ENCODE measurements at places on chromosomes 7 and 10.

GRCh38 chr10:89683883-89684282 is 17.5 kb upstream of the KIF20B start:
- no peak for DNase-seq

DNA sequence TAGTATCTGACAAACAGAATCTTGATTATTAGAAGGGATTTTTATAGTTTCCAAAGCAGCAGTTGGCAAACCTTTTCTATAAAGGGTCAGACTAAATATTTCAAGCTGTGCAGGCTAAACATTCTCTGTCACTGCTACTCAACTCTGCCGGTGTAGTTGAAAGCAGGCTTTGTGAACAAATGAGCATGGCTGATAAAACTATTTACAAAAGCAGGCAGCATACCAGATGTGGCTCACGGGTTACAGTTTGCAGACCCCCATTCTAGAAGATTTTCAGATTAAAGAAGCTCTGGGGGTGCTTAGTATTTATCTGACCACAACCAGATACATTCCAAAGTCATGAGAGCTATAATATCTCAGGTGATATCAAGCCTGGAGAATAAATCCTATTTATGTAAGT is 1017.5 kb downstream of the SORCS1 start:
- DNase-seq: no peak

DNA sequence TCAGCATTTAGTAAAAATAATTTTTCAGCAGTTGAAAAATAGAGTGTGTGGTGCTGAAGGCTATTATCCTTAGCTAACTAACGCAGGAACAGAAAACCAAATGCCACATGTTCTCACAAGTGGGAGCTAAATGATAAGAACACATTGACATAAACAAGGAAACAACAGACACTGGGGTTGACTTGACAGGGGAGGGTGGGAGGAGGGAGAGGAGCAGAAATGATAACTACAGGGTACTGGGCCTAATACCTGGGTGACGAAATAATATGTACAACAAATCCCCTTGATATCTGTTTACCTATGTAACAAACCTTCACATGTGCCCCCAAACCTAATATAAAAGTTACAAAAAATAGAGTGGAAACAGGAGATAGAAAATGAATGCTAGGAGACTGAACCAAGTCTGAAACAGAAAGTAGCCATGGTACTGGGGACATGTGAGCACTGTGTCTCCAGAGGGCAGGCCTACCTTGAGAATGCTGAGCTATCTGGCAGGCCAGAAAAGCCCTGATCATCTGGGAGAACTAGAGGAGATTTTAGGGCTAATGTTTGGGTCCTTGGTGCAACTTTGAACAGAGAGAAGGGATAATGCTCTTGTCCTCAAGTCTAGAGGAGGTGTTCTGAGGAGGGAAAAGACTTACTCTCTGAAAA is 4.7 kb upstream of the EFCAB10 start:
- no peak for DNase-seq

DNA sequence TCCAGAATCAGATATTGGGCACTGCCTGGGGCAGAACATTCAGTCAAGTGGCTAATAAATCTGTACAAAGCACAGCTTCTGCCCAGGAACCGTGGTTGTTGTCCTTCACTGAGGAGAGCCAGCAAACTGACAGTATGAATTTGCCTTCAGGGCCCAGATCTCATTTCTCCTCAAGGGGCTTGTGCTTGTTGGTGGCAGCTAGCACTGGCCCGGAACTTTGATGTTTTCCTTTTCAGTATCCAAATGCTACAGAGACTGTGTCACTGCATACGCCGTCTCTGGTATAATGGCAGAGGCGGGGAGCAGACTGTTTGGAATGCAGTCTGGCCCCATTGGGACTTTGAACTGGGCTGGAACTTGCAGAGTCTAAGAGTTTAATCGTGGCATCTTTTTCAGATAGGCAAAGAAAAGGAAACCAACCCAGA is 30.4 kb upstream of the ADD3 start:
- no peak for DNase-seq

DNA sequence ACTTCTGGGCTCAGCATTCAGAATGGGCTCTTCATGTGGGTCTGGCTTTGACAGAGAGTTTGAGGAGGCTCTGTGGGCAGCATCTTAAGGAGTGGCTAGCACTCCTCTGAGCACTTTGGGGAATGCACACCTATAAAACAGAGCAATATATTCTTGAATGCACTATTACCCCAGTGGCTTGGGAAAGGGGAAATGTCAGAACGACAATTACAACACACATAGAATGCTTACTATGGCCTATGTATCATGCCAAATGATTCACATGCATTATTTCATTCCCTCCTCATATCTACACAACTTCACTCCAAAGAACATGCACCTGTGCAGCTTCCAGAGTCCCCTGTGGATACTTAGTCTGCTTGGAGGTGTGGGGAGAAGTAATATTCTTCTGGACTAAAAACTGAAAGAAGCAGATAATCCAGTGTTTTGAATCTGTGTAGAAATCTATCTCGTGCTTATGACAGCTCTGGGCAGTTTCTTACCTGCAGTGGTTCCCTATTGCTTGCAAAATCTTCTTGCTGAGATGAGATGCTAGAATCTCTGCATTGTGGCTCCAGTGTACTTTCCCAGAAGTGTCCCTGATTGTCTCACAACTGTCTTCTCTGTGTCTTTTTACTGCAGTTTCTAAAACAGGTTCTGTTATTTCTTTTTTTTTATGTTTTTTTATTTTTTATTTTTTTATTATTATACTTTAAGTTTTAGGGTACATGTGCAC is 5.5 kb upstream of the MGAM start:
- DNase-seq: no peak

- no peak for DNase-seq
Measured at GRCh38 chr7:55349121-55349520, 16.0 kb upstream of the LANCL2 start.

GRCh38 chr10:6794441-6794840 is 214.4 kb upstream of the PRKCQ start:
- DNase-seq: no peak

GRCh38 chr10:117805139-117805538 is 241.6 kb downstream of the RAB11FIP2 start:
- no peak for DNase-seq

DNA sequence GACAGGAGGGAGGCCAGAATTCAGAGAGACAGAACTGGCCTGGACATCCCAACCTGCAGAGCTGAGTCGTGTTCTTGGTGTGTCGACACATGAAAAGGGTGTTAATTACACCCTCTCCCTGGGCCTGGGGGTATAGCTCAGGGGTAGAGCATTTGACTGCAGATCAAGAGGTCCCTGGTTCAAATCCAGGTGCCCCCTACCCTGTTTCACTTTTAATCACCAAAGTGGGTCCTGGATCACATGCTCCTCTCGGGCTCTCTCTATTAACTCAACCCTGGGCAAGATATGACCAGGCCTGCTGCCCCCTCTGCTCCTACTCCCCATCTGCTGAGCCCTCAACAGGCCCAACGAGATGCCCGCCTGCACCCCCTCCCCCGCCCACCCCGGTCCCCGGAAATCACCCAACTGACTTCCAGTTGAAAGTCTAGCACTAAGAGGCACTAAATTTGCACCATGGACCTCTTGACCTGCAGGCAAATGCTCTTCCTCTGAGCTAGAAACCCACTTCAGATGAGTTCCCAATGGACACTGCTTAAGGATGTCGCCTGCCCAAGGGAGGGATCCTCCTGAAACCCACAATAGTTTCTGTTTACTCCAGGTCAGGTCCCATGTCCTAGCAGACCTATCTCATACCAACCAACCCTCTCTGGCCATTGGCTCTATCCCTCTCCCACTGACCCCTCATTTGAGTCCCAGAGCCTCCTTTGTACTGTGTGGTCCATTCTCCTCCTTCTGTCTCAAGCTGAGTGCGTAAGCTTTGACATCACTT is 137.6 kb downstream of the ZNF467 start:
- no peak for DNase-seq

- DNase-seq: no peak
Measured at GRCh38 chr7:25830215-25830614, 321.8 kb upstream of the NFE2L3 start.

DNA sequence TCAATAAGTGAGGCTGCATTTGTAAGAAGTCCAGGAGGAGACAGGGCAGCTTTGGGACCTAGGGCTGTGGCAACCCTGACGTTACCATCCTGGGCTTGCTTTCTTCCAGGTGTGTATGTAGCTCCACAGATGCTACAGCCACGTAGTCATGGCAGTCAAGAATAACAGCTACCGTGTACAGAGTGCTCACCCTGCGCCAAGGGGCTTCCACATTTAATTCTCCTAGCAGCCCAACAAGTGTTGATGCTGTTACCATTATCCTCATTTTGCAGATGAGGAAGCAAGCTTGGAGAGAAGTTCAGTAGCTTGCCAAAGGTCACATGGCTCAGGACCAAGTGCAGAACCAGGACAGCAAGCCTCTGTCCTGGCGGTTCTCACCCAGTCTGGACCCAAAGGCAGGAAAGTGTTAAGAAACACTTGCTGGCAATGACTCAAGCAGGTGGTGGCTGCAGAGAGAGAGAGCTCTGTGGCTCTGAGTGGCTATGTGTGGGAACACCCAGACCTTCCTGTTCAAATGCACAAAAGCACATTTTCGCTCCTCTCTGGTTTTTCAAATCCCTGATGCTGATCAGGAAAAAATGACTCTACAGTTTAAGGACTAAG is 89.8 kb downstream of the CREM start:
- no peak for DNase-seq

- no peak for DNase-seq
Measured at GRCh38 chr10:113003052-113003451, 53.0 kb downstream of the TCF7L2 start.

DNA sequence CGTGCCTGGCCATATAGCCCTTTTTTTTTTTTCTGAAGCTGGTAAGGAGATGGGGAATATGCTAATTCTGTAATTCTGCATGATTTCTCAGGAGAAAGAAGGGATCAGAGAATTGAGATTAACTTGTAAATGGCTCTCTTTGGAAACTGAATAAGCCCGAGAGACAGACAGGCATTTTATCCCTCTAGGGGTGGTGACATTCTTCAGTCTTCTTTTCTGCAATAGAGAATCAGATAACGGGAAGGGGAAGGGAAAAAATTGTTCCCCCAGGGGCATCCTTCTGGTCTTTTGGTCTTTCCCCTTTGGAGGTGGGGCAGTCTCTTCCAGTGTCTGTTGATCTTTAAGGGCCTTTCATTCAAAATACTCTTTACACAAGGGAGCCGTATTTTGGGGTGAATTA is 34.2 kb downstream of the HK1 start:
- no peak for DNase-seq

- DNase-seq: no peak
Measured at GRCh38 chr7:82527851-82528250, 84.3 kb upstream of the CACNA2D1 start.

DNA sequence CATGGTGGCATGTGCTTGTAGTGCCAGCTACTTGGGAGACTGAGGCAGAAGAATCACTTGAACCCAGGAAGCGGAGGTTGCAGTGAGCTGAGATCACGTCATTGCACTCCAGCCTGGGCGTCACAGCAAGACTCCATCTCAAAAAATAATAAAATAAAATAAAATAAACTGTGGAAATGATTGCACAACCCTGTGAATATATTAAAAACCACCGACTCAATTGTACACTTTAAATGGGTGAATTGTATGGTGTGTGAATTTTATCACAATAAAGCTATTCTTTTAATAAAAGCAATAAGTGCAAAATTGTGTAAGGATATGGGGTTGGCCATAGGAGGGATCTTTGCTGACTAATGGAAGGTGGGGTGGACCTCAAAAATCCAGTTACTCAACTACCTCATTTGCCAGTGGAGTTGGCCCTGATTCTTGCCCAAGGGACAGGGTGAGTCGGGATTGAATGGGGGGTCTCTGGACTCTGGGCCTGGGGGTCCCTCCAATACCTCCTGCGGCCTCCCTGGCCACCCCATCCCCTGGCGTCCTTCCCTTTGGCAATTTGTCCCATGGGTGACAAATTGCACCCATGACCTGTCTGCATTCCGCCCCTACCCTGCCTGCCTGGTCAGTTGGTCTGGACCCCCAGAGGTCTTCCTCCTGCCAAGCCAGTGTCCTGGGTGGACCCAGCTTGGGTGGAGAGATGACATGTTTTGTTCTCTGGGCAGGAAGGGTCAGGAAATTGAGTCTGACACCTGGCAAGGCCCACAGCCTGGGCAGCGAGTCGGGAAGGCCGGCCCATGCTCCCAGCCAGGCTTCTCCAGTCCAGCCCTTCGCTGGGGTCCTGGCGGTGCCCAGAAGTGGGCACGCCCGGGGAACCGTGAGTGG is 61.7 kb upstream of the ELN start:
- no peak for DNase-seq

GRCh38 chr7:50717181-50717580 is 65.5 kb downstream of the GRB10 start:
- no peak for DNase-seq
